ENCODE measurements at places on chromosomes 3 and 15.

DNA sequence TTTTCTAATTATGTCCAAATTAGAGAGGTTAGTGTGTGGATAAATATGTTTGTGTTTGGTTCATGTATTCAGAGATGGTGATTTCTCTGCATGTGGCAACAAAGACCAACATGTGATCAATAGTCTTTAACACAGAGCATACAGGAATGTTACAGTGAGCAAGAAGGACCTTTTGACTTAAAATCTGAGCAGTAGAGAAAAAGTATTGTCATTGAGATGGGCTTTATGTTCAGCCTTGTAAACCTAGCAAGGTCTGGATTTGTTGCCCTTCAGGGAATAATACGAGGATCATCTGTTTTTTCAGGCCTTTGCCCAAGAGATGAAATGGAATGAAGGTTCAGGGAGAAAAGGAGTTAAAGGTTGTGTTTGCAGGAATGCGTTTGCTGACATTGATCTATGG lies 161.8 kb upstream of the NECTIN3 start:
- H3K27ac ChIP-seq = no peak overlapping the region
- no peak for DNase-seq
- H3K4me1 ChIP-seq = no peaks in the 10 kb centered on the region
- H3K36me3 ChIP-seq = no peaks in the 10 kb centered on the region

DNA sequence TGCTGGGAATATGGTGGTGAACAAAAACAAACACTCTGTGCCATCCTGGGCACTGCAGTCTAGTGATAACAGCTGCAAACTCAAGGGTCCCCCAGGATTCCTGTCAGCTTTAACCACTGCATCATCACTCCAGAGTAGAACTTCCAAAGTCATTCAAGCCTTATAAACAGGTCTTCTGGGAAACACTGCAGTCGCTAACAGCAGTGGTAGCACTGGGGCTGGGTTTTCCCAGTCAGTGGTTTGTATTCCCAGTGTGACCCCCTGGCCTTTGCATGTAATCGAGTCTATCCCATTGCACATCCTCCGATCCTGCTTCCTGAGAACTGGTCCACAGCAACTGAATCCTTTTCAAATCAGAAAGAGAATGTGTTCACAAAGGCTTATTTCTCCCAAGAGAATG lies 623.5 kb downstream of the EDEM1 start:
- no peaks in the 10 kb centered on the region for H3K36me3 ChIP-seq
- no peak overlapping the region for H3K27ac ChIP-seq
- H3K4me1 ChIP-seq = no peaks in the 10 kb centered on the region
- H3K4me3 ChIP-seq = no peak overlapping the region

DNA sequence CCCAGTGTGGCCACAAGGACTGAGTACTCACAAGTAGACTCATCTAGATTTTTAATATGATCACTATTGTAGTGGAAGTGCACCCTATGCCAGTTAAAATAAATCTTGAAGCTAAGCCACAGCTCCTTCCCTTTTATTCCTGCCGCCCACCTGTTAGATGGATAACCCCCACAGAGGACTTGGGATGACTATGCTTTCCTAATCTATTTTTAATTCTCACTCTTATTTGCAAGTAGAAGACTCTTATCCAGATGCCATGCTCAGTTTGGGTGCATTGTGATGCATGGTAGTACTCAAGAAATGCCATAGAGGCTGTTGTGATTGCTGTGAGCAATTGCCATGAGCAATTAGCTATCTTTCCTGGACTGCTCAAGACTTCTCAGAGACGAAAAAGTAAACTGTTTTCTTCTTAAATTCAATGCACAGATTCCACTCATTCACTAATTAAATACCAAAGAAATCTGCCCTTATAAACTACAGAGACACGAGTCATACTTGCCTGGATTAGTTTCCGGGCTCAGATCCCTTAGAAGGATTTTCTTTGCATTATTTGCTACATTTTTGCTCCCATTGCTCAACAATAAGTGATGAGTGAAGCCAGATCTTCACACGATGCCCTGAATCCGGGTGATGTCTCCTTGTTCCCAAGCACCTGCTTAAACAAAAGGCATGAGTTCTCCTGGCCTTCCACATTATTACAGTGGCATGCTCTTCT lies 472.1 kb downstream of the SOX2 start:
- no peaks in the 10 kb centered on the region for H3K36me3 ChIP-seq
- no peak overlapping the region for H3K4me3 ChIP-seq
- H3K27me3 ChIP-seq = no peaks in the 10 kb centered on the region
- no peak for DNase-seq

DNA sequence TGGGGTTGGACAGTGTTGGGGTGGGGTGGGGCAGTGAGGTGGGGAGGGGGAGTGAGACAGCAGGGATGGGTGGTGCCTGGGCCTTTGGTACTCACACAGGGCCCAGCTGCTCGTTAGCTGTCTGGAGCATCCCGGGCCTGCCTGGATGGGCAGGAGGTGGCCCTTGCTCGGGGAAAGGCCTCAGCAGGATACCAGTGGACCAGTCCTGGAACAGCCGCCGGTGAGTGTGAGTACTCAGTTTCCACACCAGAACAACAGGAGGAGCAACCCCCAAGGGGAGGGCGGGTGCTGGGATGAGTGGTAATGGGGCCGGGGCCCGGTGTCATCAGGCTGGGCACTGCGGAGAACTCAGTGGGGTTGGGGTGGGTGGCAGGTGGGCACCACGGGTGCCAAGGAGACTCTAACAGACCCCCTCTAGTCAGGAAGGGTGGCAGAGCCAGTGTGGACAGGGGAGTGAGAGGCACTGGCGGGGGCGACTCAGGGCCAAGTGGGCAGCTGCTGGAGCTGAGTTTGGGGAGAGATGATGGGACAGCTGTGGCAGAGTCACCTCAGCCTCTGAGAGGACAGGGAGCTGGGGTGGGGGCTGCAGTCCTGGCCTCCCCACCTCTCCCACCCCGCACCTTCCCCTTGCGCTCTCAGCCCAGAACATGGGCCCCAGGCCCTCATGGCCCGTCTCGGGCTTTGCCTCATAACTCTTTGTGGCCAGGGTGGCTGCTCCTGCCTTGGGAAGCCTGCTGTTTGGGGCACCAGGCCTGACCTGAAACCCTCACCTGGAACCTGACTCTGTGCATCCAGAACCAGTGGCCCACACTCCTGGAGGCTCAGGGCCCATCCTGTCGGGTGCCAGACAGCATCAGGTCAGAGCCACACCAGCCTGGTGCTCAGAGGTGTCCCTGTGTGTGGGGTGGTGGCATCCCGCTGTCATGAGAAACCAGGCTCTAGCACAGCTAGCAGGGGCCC lies 52.1 kb upstream of the PRR23E start:
- DNase-seq = no peak
- peaks cover 17% of the 10 kb centered on the region for H3K27me3 ChIP-seq
- no peaks in the 10 kb centered on the region for H3K36me3 ChIP-seq
- no peaks in the 10 kb centered on the region for H3K4me1 ChIP-seq
- H3K27ac ChIP-seq = no peak overlapping the region

DNA sequence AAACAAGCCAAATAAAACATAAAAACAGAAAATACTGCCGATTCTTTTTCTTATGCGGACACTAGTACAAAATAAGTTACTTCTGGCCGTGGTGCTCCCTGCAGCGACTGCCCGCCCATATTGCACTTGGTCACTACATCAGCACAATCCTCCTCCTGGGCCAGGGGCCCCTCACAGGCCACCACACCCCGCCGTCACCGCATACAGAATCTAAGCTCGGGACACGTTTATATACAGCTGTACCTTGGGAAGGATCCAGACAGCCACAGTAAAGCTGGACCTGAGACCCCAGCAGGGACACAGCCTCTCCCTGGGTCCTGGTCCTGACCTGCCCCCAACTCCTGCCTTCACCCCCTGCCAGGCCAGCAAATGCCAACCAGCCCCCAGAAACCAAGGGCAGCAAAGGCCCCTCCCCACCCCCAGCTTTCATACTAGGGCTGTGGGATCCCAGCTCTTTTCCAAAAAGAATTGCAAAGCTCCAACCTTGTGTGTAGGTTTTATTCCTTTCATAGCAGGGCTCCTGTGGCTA lies 12.9 kb upstream of the DNAJB8 start:
- peaks cover 14% of the 10 kb centered on the region for H3K4me1 ChIP-seq
- no peak overlapping the region for H3K4me3 ChIP-seq
- peaks cover 55% of the 10 kb centered on the region for H3K27me3 ChIP-seq
- no peaks in the 10 kb centered on the region for H3K36me3 ChIP-seq
- no peak for DNase-seq

DNA sequence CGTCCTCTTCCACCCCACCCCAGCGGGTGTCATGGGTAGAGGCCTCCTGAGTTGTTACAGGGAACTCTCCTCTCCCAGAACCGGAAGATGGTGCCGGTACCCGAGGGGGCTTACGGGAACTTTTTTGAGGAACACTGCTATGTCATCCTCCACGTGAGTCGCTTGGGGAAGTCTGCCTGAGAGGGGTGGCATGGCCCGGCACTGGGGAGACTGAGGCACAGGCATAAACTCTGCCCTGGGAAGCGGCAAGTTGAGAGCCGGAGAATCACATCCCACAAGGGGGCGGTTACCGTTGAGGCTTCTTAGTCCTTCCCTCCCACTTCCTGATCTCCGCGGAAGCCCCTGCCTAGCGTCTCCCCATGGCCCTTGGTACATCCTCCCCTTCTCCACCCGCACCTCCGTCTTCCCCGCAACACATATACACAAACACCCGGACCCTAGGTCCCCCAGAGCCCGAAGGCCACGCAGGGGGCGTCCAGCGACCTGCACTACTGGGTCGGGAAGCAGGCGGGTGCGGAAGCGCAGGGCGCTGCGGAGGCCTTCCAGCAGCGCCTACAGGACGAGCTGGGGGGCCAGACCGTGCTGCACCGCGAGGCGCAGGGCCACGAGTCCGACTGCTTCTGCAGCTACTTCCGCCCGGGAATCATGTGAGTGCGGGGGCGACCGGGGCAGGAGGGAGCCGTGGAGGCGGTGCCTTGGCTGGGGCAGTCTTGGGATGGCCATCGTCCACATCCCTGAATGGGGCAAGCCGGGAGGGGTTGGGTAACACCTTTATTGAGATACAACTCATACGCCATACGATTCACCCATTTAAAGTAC lies 3.4 kb downstream of the VILL start:
- no peaks in the 10 kb centered on the region for H3K27me3 ChIP-seq
- H3K27ac ChIP-seq = peak overlapping the region; percentile 90
- peaks cover 18% of the 10 kb centered on the region for H3K36me3 ChIP-seq
- H3K4me3 ChIP-seq = peak overlapping the region; percentile 91
- H3K4me1 ChIP-seq = peaks cover 48% of the 10 kb centered on the region

GRCh38 chr3:122464659-122465058 lies 48.8 kb upstream of the WDR5B start:
- no peak overlapping the region for H3K4me3 ChIP-seq
- no peaks in the 10 kb centered on the region for H3K27me3 ChIP-seq
- no peak overlapping the region for H3K27ac ChIP-seq
- H3K36me3 ChIP-seq = peaks cover 44% of the 10 kb centered on the region
- DNase-seq = no peak

DNA sequence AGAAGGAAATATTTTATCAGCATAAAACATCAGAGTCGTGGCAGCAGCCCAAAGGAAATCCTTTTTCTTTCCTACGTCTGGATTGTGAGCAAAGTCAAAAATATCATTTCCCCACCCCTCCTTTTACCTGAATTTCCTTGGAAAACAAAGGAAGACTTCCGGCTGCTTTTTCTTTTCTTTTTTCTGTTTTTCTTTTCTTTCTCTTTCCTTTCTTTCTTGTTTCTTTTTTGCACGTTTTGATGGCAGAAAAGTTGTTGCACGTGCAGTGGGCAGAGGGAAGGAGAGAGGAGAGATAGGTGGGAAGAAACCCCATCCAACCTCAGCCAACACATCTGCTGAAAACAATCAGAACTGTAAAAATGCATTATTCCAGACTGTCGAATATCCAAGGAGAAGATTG lies 544 bp upstream of the MYO1E start:
- peaks cover 6% of the 10 kb centered on the region for H3K36me3 ChIP-seq
- peaks cover 43% of the 10 kb centered on the region for H3K27me3 ChIP-seq
- H3K4me1 ChIP-seq = peaks cover 30% of the 10 kb centered on the region
- H3K27ac ChIP-seq = no peak overlapping the region
- DNase-seq = no peak

GRCh38 chr15:49604625-49605409 lies 15.8 kb downstream of the FAM227B start:
- no peaks in the 10 kb centered on the region for H3K4me1 ChIP-seq
- no peak overlapping the region for H3K4me3 ChIP-seq
- no peak for DNase-seq
- H3K27ac ChIP-seq = no peak overlapping the region

DNA sequence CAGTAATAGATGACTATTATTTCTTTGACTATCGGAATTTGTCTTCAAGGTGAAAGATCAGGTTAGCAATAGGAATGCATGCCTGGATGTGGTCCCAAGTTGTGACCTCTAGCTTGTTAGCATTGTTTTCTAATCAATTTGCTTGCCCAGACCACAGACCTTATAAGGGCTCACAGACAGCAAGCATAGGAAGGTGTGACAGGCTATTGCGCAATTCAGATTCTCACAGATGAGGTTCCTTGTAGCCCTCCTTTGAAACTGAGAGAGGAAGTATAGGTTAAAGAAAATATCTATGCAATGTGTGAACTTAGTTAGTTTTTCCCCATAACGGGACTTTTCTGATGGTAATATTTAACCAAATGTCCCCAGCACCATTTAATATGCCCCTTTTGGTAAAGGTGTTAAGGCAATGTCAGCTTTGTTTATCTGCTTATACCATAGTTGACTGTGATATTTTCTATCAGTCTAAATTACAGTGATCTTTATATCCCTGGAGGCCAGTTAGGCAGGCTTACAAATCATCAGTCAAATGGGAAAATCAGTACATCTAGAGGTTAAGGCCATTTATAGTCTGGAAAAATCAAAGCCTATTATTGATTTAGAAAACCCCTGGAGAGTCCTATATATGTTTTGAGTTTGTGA lies 168.1 kb upstream of the MBNL1 start:
- H3K27me3 ChIP-seq = peaks cover 3% of the 10 kb centered on the region
- peaks cover 2% of the 10 kb centered on the region for H3K4me1 ChIP-seq

DNA sequence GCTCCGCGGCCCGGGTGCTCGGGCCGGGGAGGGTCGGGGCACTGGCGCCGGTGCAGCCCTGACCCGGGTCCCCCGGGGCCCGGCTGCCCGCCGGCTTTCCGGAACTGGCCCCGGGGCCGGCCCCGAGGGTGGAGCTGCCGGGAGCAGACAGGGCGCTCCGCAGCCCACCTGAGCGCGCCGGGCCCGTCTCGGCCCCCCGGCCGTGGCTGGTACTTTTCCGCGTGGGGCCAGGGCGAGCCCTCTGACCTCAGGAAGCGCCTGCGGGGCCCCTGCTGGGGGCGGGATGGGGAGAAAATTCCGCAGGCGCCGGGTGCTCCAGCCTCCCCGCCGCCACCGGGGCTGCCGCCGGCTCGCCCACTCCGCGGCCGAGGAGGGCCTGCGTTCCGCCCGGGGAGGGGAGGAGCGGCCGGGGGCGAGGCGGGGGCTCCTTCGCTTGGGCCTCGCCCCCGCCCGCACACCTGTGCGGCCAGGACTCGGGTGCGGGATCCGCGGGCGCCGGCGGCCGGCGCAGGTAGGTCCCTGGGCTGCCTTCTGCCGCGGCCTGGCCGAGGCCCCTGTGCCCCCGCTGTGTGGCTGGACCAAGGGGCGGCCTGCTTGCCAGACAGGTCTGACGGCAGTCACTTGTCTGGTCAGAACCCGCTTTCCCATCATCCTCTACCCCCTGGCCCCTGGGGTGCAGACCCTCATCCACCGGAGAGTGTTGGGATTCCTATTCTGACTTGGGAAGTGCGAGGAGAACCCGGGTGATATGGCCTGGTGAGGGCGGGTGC lies 3.5 kb downstream of the FURIN start:
- H3K27me3 ChIP-seq = no peaks in the 10 kb centered on the region
- peaks cover 57% of the 10 kb centered on the region for H3K4me1 ChIP-seq
- peak overlapping the region; percentile 88 for H3K4me3 ChIP-seq
- H3K27ac ChIP-seq = peak overlapping the region; percentile 94
- no peak for DNase-seq
- peaks cover 32% of the 10 kb centered on the region for H3K36me3 ChIP-seq

- no peaks in the 10 kb centered on the region for H3K4me1 ChIP-seq
- H3K4me3 ChIP-seq = no peak overlapping the region
- H3K27ac ChIP-seq = no peak overlapping the region
- no peaks in the 10 kb centered on the region for H3K27me3 ChIP-seq
Observed at GRCh38 chr3:256501-256900, 59.9 kb downstream of the CHL1 start.

All from activated naive CD8-positive, alpha-beta T cell treated with anti-CD3 and anti-CD28 coated beads, Interleukin-2, amount 50 U/mL, for 24 hours (primary cell).